ENCODE measurements at places on chromosomes 3 and 15.

- DNase-seq: no peak
Measured at GRCh38 chr15:90580099-90580498, 50.4 kb downstream of the CRTC3 start.

DNA sequence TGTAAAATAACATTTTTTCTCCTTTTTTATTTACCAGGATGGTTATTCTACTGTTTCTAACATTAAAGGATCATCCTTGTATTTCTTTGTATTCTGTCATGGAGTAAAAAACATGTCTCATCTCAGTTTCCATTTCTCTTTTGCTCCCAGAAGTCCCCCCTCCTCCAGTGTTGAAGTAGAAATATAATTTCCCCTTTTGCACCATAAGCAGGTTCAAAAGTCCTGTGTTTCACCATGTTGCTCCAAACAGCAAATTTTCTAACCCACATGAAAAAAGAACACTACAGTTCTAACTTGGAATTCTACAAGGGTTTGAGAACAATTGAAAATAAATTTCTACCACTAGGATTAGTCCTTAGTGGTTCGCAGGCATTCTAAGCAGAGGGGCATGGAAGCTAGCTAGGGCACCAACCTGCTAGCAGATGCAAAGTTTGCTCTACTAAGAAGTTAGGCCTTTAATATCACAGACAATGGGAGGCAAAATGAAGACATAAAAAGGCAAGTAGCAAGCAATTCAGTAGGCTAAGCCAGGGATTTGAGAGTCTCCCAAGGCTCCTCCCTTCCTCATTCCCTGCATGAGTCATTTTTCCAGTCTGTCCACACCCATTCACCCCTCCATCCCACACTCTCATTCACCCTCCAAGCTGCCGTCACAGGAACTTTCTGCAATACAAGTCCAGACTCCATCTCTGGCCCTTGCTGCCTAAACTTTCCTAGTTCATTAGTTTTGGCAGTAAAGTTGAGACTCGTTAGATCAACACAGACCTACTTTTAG is 2.3 kb upstream of the MBNL1 start:
- DNase-seq: peak; percentile 95

GRCh38 chr3:123153125-123154019 is 48.4 kb upstream of the SEC22A start:
- no peak for DNase-seq

DNA sequence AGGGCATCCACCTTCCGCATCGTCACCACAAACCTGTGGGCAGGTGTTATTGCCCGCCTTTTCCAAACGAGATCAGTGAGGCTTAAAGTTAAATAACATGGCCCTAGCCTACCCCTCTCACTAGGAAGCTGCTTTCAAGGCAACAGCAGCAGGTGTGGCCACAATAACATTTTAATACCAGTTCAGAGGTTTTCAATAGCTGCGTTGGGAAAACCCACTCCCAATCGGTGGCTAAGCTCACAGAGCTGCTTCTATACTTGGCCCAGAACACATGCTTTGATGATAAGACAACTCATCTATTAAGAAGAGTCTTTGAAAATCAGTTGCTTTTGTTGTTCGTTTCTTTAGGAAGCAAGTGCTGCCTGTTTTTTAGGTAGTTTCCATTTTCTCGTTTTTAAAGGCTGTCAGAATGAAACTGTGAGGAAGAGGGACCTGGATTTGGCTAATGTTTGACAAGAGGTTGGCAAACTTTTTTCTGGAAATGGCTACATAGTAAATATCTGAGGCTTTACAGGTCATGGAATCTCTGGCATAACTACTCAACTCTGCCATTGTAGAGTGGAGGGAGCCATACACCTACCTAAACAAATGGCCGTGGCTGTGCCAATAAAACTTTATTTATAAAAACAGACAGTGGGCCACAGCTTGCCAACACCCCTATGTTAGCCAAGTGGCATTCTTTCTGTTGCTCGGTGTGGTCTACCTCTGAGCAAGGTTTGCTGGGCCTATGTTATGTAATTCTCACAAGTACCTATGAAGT is 179.6 kb downstream of the FEZF2 start:
- DNase-seq: no peak

DNA sequence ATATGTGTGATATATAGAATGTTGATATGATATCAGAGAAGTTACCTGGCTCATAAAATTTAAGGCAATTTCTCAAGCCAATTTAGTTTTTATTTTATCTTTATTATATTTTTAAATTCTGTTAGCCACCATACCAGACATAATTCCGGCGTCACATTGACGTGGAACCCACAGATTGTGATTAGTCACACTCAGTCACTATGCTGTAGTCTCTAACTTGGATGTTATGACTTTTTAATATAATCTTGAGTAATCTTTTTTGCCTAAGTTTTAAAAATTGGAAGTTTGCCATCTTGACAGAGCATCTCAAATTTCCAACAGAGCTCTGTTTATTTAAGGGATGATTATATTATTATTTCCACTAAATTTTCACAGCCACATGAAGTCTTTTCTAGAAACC is 9.7 kb upstream of the DCLK3 start:
- no peak for DNase-seq

DNA sequence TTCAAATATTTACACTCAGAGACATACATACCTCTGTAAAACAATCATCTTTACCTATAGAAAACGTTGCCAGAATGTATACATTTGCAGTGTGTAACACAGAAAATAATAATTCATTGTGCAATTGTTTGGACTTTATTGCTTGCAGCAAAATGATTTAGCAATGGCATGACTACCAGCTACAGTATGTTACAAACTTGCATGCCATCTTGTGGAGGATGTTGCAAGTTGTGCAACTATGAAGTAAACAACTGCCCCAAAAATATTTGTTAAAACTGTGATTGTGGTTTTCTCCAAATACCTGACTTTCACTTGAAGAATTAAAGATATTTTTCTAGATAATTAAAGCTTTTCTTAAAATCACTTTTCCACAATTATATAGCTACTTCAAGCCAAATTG is 27.1 kb upstream of the C3orf49 start:
- DNase-seq: no peak

DNA sequence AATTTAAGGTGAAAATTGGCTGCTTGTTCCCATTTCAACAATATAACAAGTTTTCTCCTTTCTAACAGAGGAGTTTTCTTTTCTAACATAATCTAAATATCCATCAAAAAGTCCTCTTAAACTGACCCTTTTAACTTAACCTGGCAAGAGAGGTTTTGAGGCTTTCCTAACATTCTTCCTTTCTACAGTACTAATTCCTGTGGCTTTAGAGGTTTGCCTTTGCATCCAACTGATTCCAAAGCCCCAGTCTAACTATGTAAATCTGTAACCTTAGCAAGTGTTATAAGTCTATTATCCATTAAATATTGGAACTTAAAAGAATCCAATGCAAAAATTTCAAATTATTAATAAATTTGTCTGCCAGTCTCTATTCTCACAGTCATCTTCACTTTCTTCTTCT is 134.1 kb downstream of the ISL2 start:
- DNase-seq: no peak

DNA sequence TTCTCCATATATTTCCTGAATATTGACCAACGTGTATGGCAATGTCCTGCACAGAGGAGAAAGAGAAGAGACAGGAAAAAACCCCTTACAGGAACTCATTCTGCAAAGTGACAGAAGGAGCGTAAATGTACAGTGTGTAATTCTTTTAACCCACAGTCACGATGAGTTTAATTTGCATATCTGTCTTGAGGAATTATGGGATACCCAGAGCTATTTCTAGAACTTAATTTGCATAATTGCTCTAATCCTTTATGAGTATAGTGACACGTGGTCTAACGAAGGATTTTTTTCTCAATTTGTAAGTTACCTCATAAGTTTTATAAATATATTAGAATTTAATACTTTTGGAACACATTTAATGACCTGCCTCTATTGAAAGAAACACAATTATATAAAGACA is 9.8 kb downstream of the GPR27 start:
- no peak for DNase-seq

DNA sequence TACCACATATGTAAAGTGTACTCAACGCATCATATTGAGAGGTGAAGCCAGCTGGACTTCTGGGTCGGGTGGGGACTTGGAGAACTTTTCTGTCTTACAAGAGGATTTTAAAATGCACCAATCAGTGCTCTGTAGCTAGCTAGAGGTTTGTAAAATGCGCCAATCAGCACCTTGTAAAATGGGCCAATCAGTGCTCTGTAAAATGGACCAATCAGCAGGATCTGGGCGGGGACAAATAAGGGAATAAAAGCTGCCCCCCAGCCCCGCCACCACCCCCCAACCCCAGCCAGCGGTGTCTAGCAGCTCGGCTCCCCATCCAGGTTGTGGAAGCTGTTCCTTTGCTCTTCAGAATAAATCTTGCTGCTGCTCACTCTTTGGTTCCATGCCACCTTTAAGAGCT is 6.2 kb upstream of the IVD start:
- DNase-seq: no peak

GRCh38 chr15:83283813-83284558 is 478 bp downstream of the BNC1 start:
- peak; percentile 42 for DNase-seq

- DNase-seq: no peak
Measured at GRCh38 chr3:184388164-184388935, 8.5 kb downstream of the CHRD start.

- DNase-seq: peak; percentile 43
Measured at GRCh38 chr15:40313531-40314398, 6.0 kb upstream of the PLCB2 start.

DNA sequence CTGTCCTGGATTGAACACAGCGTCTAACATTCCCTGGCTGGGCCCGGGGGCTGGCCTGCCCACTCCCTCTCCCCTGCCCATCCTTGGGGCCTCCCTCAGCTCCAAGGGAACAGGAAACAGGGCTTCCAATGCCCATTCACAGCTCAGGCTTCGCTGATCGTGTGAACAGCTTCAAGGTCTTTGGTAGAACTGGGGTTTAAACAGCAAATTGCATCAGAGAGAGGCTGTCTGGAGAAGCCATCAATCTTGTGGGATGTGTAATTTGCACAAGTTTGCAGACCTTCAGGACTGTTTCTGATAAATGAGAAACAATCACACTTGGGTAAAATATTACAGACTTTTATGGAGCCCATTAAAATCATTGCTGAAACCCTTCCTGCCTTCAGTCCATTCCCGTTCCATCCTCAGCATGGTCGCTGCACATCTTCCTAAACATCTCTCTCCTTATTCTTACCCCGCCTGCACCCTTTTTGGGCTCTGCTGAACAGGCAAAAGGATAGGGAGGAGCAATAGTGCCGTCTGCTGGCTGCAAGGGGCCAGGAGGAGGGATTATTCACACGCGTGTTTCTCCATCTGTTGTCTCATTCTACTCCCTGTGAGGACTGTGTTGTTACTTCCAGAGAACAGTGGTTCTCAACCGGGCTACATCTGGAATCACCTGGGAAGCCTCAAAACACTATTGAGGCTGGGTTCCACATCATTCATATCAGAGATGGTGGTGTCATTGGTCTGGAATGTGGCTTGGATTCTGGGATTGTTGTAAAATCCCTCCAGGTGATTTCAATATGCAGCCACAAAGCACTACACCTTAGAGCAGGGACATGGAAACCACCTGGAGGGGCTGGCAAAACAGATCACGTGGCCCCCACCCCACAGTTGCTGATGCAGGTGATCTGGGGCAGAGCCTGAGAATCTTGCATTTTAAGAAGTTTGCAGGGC is 116.3 kb downstream of the CLSTN2 start:
- DNase-seq: no peak

DNA sequence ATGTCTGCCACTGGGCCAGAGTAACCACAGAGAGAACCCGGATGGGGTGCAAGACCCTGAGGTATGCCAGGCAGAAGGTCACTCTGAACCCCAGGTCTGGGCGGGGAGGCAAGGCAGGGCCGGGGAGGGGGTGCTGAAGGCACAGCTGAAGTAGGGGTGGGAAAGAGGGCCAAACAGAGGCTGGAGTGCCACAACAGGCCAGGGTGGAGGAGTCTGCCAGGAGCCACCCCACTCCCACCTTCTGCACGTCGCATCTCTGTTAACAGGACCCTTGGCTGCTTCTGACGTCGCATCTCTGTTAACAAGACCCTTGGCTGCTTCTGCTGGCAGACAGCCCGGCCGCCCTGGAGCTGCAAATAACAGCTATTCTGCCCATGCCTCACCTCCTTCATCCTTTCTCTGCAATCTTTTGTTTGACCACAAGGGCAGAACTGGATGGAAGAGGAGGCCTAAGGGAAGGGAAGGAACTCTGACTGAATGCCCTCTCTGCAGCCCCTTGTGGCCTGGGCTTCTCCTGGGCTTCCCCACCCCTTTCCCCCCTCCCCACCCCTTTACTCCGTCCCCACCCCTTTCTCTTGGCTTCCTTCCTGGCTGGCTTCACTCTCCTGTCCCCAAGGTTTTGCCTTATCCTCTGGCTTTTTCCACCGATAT is 20.6 kb upstream of the FBLN2 start:
- no peak for DNase-seq

- no peak for DNase-seq
Measured at GRCh38 chr15:28013976-28014375, 85.1 kb downstream of the OCA2 start.

DNA sequence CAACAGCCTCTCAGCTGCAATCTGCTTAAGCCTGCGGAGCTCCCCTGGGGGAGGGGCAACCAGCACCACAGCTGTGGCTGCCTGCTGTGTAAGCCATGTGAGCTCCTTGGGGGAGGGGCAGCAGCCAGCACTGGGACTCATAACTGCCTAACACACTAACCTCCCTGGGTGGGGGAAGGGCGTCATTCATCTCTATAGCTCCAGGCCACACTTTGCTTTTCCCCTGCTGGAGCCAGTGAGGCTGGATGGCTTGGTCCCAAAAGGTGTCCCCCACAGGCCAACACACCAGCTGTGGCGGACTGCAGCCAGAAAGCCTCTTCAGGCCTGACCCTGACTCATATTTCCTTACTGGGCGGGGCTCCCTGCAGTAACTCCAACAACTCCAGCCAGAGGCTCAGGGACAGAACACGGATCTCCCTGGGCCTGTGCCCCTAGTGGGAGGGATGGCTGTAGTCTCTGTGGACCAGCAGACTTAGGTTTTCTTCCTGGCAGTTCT is 129.8 kb downstream of the PPM1L start:
- DNase-seq: peak; percentile 20

DNA sequence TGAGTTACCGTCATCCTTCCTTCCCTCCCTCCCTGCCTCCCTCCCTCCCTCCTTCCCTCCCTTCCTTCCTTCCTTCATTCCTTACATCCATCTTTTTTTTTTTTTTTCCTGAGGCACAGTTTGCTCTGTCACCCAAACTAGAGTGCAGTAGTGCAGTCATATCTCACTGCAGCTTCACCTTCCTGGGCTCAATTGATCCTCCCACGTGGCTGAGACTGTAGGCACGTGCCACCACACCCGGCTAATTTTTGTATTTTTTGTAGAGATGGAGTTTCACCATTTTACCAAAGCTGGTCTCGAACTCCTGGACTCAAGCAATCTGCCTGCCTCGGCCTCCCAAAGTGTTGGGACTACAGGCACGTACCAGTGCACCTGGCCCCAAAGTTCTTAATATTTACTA is 25.8 kb downstream of the USP3 start:
- DNase-seq: no peak

DNA sequence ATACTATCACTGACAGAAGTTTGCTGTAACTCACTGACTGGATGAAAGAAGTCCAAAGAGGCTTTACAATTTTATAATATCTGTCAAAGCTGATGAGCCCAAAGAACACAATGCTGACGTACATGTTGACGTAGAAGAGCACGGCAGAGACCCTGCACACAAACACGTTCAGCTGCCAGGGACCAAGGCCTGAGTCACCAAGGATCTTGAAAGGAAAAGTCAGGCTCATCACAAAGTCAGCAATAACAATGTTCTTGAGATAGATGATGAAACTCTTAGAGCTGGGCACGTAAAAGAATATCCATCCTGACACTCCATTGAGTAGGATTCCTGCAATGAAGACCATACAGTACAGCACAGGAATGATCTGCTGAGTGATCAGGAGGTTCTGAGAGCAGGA is 10.9 kb upstream of the GPR171 start:
- DNase-seq: no peak

GRCh38 chr15:29838352-29839010 is 16.2 kb upstream of the TJP1 start:
- no peak for DNase-seq

All from endothelial cell of umbilical vein (primary cell).